ENCODE measurements at places on chromosomes 1 and 21. TPM values are rescaled to one million over a fixed set of nuclear protein-coding genes. Genes with fewer than 3 reads are reported as not detected.

DNA sequence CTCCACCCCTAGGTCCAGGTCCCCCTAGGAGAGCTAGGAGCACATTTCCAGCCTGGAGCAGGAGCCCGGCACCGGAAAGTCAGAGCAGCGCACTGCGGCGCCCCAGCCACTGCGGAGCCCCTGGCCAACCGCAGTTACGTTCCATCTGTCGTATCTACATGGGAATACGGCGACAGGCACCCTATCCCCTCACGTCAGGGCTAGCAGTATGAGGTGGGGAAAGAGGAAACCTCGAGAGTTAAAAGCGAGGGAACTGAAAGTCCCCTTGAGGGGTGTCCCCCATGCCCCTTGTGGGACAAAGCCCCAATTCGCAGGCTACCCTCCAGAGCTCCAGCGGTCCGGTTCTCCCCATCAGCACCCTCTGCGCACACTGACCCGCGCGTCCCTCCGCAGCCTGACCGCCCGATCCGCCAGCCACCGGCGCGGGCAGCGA is 995 bp downstream of the COLGALT2 start:
- DNase-seq = peak; percentile 68
- peak overlapping the region; percentile 65 for H3K4me3 ChIP-seq
- H3K27ac ChIP-seq = peak overlapping the region; percentile 84
- no peaks in the 10 kb centered on the region for H3K27me3 ChIP-seq

DNA sequence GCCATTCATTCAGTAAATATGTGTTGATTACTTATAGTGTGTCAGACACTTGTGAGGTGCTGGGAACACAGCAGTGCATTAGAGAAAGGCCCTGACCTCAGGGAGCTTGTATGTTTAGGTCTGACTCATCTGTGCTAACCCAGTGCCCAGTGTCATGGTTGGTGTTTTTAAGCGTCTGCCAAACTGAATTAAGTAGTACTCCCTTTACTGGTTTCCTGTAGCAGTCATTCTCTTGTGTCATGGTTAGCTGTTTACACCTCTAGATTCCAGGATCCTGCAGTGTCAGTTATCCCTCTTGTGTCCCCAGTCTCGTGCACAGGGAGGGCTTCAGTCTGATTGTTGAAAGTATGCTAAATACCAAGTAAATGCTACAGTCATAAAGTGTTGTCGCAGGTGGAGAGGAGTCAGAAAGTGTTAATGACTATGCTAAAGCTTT is 14.2 kb downstream of the UCK2 start:
- no peak for DNase-seq
- H3K36me3 ChIP-seq = no peaks in the 10 kb centered on the region
- no peaks in the 10 kb centered on the region for H3K27me3 ChIP-seq
- H3K27ac ChIP-seq = no peak overlapping the region
- peaks cover 18% of the 10 kb centered on the region for H3K4me1 ChIP-seq

DNA sequence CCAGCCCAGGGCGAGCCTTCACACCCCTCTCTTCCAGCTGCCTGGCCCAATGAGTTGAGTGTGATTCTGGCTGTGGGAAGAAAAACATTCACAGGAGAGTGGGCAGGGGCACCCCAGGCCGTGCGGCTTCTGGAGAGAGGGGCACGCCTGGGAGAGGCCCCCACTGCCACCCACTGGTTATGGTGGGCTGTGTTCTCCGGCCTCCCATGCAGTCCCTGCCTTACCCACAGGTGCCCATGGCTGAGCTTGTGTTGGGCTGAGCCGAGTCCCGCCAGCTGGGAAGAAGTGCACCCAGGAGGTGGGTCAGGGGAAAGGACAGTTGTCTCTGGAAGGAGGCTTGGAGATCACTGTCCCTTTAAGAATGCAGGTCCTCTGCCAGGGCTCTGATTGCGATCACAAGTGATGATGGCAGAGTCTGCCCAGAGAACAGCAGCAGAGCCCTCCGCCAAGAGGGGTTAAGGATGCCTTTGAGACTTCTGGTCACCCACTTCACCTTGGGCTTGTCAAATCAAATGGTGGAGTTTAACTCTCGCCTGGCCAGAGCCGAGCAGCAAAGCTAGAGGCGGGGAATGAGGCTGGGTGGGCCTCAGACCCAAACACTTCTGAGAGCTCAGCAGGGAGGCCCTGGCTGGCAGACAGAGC is 124.7 kb upstream of the ARHGEF16 start:
- H3K27me3 ChIP-seq = peaks cover 6% of the 10 kb centered on the region
- DNase-seq = no peak
- H3K4me3 ChIP-seq = no peak overlapping the region
- H3K27ac ChIP-seq = no peak overlapping the region
- H3K4me1 ChIP-seq = no peaks in the 10 kb centered on the region

- no peak overlapping the region for H3K27ac ChIP-seq
- H3K4me1 ChIP-seq = no peaks in the 10 kb centered on the region
- no peaks in the 10 kb centered on the region for H3K36me3 ChIP-seq
- no peak for DNase-seq
- no peak overlapping the region for H3K4me3 ChIP-seq
- no peaks in the 10 kb centered on the region for H3K27me3 ChIP-seq
Measured at GRCh38 chr1:101742509-101742908, 254.2 kb downstream of the OLFM3 start.

DNA sequence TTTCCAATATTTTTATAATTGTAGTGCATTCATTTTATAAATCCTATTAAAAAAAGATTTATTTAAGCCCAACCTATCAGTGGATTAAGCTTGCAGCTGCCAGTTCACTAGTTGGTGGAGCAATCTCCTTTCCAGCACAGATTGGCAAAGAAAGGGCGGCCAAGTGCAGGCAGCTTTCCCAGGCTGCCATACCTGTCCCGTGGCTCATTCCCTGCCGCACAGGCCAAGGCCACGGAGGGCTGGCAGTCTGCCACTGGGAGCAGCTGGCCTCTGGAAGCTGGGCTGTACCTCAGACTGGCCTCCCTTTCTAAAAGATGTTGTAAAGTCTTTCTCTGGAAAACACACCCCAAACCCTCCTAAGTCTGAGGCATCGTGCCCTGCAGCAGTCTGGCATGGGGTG is 74.2 kb downstream of the SIM2 start:
- no peak overlapping the region for H3K27ac ChIP-seq
- DNase-seq = peak; percentile 70
- H3K36me3 ChIP-seq = no peaks in the 10 kb centered on the region
- H3K4me1 ChIP-seq = peaks cover 16% of the 10 kb centered on the region
- no peak overlapping the region for H3K4me3 ChIP-seq
- no peaks in the 10 kb centered on the region for H3K27me3 ChIP-seq

- DNase-seq = no peak
- no peaks in the 10 kb centered on the region for H3K4me1 ChIP-seq
- no peak overlapping the region for H3K27ac ChIP-seq
- no peaks in the 10 kb centered on the region for H3K27me3 ChIP-seq
Measured at GRCh38 chr1:201624741-201625225, 85.9 kb downstream of the NAV1 start.

GRCh38 chr1:168613038-168613451 is 36.6 kb downstream of the XCL1 start:
- peaks cover 45% of the 10 kb centered on the region for H3K4me1 ChIP-seq
- no peaks in the 10 kb centered on the region for H3K27me3 ChIP-seq
- H3K36me3 ChIP-seq = no peaks in the 10 kb centered on the region
- no peak for DNase-seq
- H3K4me3 ChIP-seq = no peak overlapping the region

- no peaks in the 10 kb centered on the region for H3K27me3 ChIP-seq
- no peaks in the 10 kb centered on the region for H3K36me3 ChIP-seq
- H3K4me1 ChIP-seq = no peaks in the 10 kb centered on the region
- DNase-seq = no peak
- H3K4me3 ChIP-seq = no peak within 1 kb of the TSS
Measured at GRCh38 chr21:38498057-38498833, at the start of gene ERG. TSS of gene ERG (minus strand) at chr21:38498477. CDS start at chr21:38498380, 97 bp downstream.

GRCh38 chr21:45074818-45075595 is 627 bp downstream of the ADARB1 start:
- peak overlapping the region; percentile 83 for H3K27ac ChIP-seq
- peak overlapping the region; percentile 92 for H3K4me3 ChIP-seq
- DNase-seq = peak; percentile 70
- no peaks in the 10 kb centered on the region for H3K27me3 ChIP-seq
- H3K36me3 ChIP-seq = no peaks in the 10 kb centered on the region

DNA sequence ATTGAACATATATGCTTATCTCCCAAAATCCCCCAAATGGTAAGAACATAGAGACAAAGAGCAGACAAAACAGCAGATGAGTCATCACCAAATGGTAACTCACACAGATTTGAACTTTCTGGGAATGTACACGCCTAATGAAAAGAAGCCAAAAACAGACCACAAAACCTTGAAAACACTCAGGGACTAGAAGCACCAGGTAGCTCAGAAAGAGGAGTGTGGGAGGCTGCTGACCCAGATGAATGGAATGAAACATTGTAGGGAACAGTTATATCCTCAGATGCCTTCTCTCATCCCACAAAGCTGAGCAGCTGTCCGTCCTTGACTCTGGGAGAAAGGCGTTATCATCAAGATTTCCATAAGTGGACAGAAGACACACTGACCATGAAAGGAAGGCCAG is 307.0 kb upstream of the USP25 start:
- no peak overlapping the region for H3K4me3 ChIP-seq
- H3K4me1 ChIP-seq = peaks cover 6% of the 10 kb centered on the region
- DNase-seq = no peak
- no peaks in the 10 kb centered on the region for H3K27me3 ChIP-seq
- H3K36me3 ChIP-seq = no peaks in the 10 kb centered on the region

GRCh38 chr1:81801651-81802456 is 1.1 kb downstream of the ADGRL2 start:
- H3K4me1 ChIP-seq = peaks cover 26% of the 10 kb centered on the region
- peak overlapping the region; percentile 80 for H3K4me3 ChIP-seq
- H3K27ac ChIP-seq = peak overlapping the region; percentile 92

DNA sequence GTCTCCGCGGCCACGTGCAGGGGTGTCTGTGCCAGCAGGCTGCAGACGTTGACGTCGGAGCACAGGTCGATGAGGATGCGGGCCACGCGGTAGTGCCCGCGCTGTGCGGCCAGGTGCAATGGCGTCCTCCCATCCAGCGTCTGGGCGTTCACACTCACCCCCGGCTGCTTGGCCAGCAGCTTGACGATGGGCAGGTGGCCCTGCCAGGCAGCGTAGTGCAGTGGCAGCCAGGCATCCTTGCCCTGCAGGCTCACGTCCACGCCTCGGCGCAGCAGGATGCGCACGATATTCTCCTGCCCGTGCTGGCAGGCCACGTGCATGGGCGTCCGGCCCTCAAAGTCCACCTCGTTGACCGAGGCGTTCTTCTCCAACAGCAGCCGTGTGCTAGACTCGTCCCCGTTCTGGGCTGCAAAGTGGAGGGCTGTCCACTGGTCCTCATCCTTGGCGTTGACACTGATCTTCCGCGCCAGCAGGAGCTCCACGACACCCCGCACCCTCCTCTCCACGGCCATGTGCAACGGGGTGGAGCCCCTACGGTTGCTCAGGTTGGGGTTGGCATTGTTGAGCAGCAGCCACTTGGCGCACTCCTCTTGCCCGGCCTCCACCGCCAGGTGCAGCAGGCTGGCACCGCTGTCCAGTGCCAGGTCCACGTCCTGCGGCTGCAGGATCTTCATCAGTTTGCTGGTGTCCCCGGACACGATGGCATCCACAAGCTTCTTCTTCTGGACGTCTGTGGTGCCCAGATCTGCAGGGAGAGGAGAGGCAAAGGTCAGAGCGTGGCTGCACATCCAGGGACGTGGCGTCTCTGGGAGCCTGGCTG is 25.4 kb downstream of the RIPK4 start:
- H3K27me3 ChIP-seq = no peaks in the 10 kb centered on the region
- H3K36me3 ChIP-seq = no peaks in the 10 kb centered on the region
- no peak overlapping the region for H3K27ac ChIP-seq
- no peak for DNase-seq
- no peaks in the 10 kb centered on the region for H3K4me1 ChIP-seq
- no peak overlapping the region for H3K4me3 ChIP-seq

DNA sequence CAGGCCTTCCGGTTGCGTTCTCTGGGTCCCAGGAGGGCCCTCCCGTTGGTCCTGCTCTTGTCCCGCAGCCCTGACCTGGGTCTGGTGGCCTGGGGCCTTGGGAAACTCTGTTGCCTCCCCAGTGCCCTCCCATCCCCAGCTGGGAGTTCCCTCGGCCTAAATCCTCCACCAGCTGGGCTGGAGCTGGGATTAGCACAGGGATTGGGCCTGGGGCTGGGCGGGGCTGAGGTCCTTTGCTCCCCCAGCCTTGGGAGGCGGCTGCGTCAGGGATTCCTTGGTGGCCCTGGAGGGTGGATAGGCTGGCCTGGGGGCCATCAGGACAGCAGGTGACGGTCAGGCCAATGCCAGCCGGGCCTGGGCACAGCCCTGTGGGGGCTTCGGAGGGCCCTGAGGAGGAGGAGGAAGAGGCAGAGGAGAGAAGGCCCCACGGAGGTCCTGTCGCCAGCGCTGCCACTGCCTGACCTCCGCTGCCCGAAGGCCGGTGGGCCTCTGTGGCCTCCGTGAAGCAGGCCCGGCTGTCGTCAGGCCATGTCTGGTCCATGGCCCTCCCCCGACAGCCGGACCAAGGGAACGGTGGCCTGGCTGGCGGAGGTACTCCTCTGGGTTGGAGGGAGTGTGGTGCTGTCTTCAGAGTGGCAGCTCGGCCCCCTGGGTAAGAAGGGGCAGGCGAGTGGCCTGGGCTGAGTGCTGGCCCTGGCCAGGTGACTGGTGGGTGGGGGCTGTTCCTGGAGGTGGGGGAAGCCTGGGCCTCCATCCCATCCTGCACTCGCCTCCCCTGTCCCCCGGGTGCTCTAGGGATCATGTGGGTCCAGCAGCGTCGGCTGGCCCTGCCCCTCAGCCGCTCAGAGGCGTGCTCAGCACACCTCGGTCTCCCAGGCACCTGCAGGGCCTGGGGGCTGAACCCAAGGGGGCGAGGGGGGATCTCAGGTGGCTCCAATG is at the start of gene PLCH2:
Gene PLCH2, plus strand, starts transcription at position 229 of the 939 bp plus-strand sequence. Its CDS starts 300 bp downstream, at position 529.
- H3K36me3 ChIP-seq = no peaks in the 10 kb centered on the region
- no peak within 1 kb of the TSS for H3K4me3 ChIP-seq
- no peaks in the 10 kb centered on the region for H3K4me1 ChIP-seq
- peaks cover 37% of the 10 kb centered on the region for H3K27me3 ChIP-seq

DNA sequence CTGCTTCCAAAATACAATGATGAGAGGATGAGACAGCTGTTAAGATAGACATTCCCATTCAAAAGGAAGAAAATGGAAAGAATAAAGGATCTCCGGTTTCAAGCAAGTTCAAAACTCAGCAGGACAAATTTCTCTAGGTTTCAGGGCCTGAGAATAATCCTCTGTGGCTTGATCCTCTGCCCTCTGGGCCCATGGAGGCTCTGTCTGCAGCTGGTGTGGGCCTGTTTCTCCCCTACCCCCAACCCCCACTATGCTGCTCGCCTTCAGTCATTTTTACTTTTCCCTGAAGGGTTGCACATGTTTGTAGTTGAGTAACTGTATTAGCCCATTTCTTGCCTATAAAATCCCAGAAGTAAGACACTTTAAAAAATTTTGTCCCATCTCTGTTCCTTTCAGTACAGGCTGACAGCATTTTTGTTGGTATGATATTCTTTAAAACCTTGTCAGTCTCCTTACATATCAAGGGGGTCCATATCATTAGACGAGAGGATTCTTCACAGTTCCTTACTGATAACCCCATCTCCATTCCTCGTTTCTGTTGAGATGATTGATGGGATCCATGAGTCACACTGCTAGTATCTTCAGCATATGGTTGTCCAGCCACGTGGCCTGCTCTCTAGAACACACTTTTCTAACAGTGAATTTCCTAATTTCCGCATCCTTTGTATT is 10.5 kb downstream of the ZMYM4 start:
- no peak for DNase-seq
- no peaks in the 10 kb centered on the region for H3K27me3 ChIP-seq
- no peaks in the 10 kb centered on the region for H3K4me1 ChIP-seq
- no peak overlapping the region for H3K27ac ChIP-seq
- no peaks in the 10 kb centered on the region for H3K36me3 ChIP-seq

Gene MPL
- not detected for total RNA-seq

Gene CD1B
- total RNA-seq = not detected

Gene SDF4
- 79.6 TPM for total RNA-seq

Gene SERINC2
- 0.55 TPM for total RNA-seq

Gene SH2D1B
- not detected for total RNA-seq

Gene U2AF1
- total RNA-seq = 51.0 TPM

Gene NHLH1
- total RNA-seq = not detected

Gene S100A2
- not detected for total RNA-seq

Measured in sigmoid colon (tissue), 7 donors.